ENCODE measurements at places on chromosomes 7 and 10. TPM values are rescaled to one million over a fixed set of nuclear protein-coding genes. Genes with fewer than 3 reads are reported as not detected.

Gene WASL
- 6.4 TPM for total RNA-seq

Gene AGAP3
- total RNA-seq: 60.0 TPM

Gene WNT2
- total RNA-seq: not detected

Gene PAPOLB
- not detected for total RNA-seq

DNA sequence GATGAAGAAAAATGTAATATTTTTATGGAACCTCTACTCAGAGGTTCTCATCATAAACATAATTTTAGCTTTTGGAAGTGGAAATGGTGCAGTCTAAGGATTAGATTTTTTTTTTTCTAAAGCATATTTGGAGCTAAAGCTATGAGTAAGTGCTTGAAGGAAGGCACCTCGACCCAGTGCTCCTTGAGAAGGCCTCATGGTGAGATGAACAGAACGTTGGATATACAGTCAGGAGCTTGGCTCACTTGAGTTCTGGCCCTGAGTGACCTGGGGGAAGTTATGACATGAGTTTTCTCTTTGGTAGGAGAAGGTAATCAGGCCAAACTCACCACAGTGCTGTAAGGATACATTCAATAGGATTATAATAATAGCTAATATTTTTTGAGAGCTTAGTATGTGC lies 163.3 kb downstream of the JCAD start:
- H3K27ac ChIP-seq: no peak overlapping the region
- H3K4me1 ChIP-seq: no peaks in the 10 kb centered on the region
- no peaks in the 10 kb centered on the region for H3K36me3 ChIP-seq
- no peak overlapping the region for H3K4me3 ChIP-seq
- no peak for DNase-seq

DNA sequence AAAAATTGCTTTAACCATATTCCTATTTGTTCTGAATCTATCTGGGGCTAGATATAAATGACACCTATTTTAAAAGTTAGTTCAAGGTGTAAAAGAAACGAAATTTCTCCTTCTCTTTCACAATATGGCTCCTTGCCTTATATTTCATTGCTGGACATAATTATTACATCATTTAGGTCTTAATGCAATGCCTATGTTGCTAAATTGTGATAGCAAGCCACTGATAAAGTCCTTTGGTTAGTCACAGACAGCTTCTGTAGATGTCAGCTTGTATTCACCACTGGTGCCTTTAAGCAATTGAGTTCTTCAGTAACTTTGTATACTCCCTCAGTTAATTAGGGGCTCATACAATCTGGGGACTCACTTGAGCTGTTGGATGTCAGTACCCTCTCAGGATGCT lies 1236.6 kb downstream of the GATA3 start:
- H3K4me3 ChIP-seq: no peak overlapping the region
- H3K36me3 ChIP-seq: no peaks in the 10 kb centered on the region
- peaks cover 12% of the 10 kb centered on the region for H3K4me1 ChIP-seq
- DNase-seq: no peak

- H3K4me3 ChIP-seq: no peak overlapping the region
- DNase-seq: no peak
- no peaks in the 10 kb centered on the region for H3K4me1 ChIP-seq
- no peaks in the 10 kb centered on the region for H3K27me3 ChIP-seq
- no peak overlapping the region for H3K27ac ChIP-seq
- H3K36me3 ChIP-seq: no peaks in the 10 kb centered on the region
Observed at GRCh38 chr10:36533316-36533715, 592.1 kb upstream of the ANKRD30A start.

- H3K4me1 ChIP-seq: no peaks in the 10 kb centered on the region
- H3K36me3 ChIP-seq: no peaks in the 10 kb centered on the region
- H3K27me3 ChIP-seq: no peaks in the 10 kb centered on the region
Observed at GRCh38 chr10:72808001-72808400, 85.5 kb upstream of the OIT3 start.

- peaks cover 55% of the 10 kb centered on the region for H3K36me3 ChIP-seq
- DNase-seq: no peak
- no peak overlapping the region for H3K27ac ChIP-seq
- H3K4me1 ChIP-seq: peaks cover 20% of the 10 kb centered on the region
- no peaks in the 10 kb centered on the region for H3K27me3 ChIP-seq
- H3K4me3 ChIP-seq: no peak overlapping the region
Observed at GRCh38 chr10:14945108-14945507, 8.8 kb downstream of the DCLRE1C start.

DNA sequence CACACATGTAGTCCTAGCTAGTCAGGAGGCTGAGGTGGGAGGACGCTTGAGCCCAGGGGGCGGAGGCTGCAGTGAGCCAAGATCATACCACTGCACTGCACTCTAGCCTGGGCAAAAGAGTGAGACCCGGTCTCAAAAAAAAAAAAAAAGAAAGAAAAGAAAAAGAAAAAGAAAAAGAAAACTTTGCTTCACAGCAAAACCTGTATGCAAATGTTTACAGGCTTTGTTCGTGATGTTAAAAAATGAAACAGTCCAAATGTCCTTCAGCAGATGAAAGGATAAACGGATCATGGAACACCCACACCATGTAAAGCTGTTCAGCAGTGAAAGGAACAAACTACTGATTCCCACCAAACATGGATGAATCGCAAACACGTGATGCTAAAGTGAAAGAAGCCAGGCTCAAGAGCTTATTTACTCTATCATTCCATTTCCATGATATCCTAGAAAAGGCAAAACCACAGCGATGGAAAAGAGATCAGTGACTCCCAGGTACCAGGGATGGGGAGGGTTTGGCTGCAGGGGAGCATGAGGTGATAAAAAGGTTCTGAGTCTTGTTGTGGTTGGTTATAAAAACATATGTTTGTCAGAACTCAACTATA lies 15.1 kb downstream of the LRRC20 start:
- no peak overlapping the region for H3K27ac ChIP-seq
- DNase-seq: no peak
- H3K27me3 ChIP-seq: no peaks in the 10 kb centered on the region
- H3K4me3 ChIP-seq: no peak overlapping the region
- peaks cover 7% of the 10 kb centered on the region for H3K4me1 ChIP-seq
- no peaks in the 10 kb centered on the region for H3K36me3 ChIP-seq

DNA sequence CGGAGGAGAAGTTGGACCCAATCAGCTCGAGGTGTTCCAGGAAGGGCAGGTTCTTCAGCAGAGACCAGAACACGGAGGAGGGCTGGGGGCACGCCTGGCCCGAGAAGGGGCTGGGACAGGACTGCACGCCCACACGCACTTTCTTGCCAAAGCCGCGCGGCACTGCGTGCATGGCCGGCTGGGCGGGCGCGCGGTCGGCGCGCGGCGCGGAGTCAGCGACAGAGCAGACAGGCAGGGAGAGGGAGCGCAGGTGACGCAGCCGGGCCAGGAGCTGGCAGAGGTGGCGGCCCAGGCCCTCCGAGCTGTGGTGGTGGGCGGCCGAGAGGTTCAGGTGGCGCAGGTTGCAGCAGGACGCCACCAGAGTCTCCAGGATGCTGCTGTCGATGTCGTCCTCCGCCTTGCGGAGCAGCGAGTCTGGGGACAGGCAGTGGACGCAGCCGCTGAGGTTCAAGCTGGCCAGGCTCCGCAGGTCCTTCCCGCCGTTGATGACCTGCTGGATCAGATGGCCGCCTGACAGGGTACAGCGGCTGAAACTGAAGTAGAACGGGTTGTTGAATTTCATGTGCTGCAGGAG lies 77.2 kb upstream of the TNRC18 start:
- peaks cover 28% of the 10 kb centered on the region for H3K36me3 ChIP-seq
- peaks cover 11% of the 10 kb centered on the region for H3K4me1 ChIP-seq
- DNase-seq: no peak
- no peak overlapping the region for H3K4me3 ChIP-seq
- H3K27me3 ChIP-seq: no peaks in the 10 kb centered on the region

DNA sequence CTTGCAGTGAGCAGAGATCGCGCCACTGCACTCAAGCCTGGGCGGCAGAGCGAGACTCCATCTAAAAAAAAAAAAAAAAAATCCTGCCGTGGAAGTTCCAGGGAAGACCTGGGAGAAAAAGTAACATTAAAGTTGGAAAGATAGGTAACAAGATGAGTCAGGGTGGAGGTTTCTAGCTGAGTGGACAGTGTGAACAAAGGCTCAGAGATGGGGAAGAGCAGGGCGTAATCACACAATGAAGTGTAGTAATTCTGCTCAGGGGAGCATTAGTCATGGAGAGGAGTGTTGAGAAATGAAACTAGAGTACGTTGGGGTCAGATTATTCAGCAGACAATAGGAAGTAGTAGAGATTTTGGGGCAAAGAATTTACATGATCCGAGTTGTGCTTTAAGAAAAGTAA lies 21.6 kb upstream of the WASL start:
- H3K4me3 ChIP-seq: no peak overlapping the region
- peaks cover 5% of the 10 kb centered on the region for H3K4me1 ChIP-seq
- H3K27me3 ChIP-seq: peaks cover 11% of the 10 kb centered on the region
- H3K36me3 ChIP-seq: no peaks in the 10 kb centered on the region
- no peak overlapping the region for H3K27ac ChIP-seq

GRCh38 chr7:45924283-45924682 lies 3.2 kb upstream of the IGFBP3 start:
- H3K27ac ChIP-seq: no peak overlapping the region
- H3K36me3 ChIP-seq: no peaks in the 10 kb centered on the region
- H3K4me1 ChIP-seq: peaks cover 20% of the 10 kb centered on the region
